ENCODE measurements at places on chromosomes 7 and 10. TPM values are rescaled to one million over a fixed set of nuclear protein-coding genes. Genes with fewer than 3 reads are reported as not detected.

CCDC7 gene
- 136 TPM for total RNA-seq

RASA4B gene
- 9.3 TPM for total RNA-seq

DRGX gene
- total RNA-seq = not detected

SLC13A4 gene
- total RNA-seq = not detected

VIPR2 gene
- total RNA-seq = 0.31 TPM

HOXA5 gene
- total RNA-seq = 3.0 TPM

VAX1 gene
- total RNA-seq = not detected

SLC26A5 gene
- total RNA-seq = not detected

CALY gene
- total RNA-seq = 0.73 TPM

ADAMTS14 gene
- total RNA-seq = not detected

FKBP6 gene
- total RNA-seq = not detected

TAX1BP1 gene
- total RNA-seq = 167 TPM

TAS2R41 gene
- total RNA-seq = 2.0 TPM

SPDYE2 gene
- 0.21 TPM for total RNA-seq

TMEM176A gene
- total RNA-seq = 2.1 TPM

CALCR gene
- total RNA-seq = not detected

NUTM2E gene
- 0.42 TPM for total RNA-seq

NEBL gene
- 0.10 TPM for total RNA-seq

GLI3 gene
- 0.10 TPM for total RNA-seq

ADAM22 gene
- total RNA-seq = 0.94 TPM

CYP3A7 gene
- total RNA-seq = not detected

ZNF518A gene
- total RNA-seq = 7.7 TPM

FAM221A gene
- 4.4 TPM for total RNA-seq

GALNT17 gene
- not detected for total RNA-seq

SFTPD gene
- not detected for total RNA-seq

ENKUR gene
- 10.0 TPM for total RNA-seq

PITX3 gene
- not detected for total RNA-seq

RARRES2 gene
- total RNA-seq = not detected

GHRHR gene
- not detected for total RNA-seq
